CD4-positive, alpha-beta T cell (primary cell): ENCODE measurements at places on chromosomes 7 and 10.

- no peaks in the 10 kb centered on the region for H3K36me3 ChIP-seq
- H3K27ac ChIP-seq = no peak overlapping the region
- H3K27me3 ChIP-seq = no peaks in the 10 kb centered on the region
- no peak overlapping the region for H3K4me3 ChIP-seq
These were observed 85.8 kb upstream of the CUX1 start for GRCh38 chr7:101731502-101732084.

GRCh38 chr7:94295850-94296249 lies 98.8 kb upstream of the COL1A2 start:
- H3K27ac ChIP-seq = no peak overlapping the region
- no peaks in the 10 kb centered on the region for H3K36me3 ChIP-seq
- no peak overlapping the region for H3K4me3 ChIP-seq
- no peaks in the 10 kb centered on the region for H3K4me1 ChIP-seq
- no peak for DNase-seq

DNA sequence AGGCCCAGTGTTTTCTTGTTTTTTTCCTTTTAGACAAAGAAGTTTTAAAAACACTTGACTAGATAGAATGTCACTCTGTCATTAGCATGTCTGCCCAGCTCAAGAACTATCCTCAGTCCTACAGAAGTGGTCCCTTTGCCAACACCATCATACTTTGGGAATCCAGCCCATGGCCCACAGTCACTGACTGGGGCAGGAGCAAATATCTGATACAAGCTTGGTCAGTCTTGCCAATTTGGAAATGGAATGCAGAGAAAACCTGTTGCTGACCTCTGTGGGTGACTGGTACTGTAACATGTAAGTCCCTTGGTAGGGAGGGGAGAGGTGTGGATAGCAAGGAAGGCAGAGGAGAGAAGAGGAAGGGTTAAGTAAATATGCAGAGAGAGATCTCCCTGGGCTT lies 47.8 kb downstream of the IPMK start:
- no peak overlapping the region for H3K27ac ChIP-seq
- no peaks in the 10 kb centered on the region for H3K27me3 ChIP-seq
- H3K4me3 ChIP-seq = no peak overlapping the region
- DNase-seq = no peak

GRCh38 chr7:2675256-2675764 lies 12.7 kb upstream of the AMZ1 start:
- no peaks in the 10 kb centered on the region for H3K36me3 ChIP-seq
- no peaks in the 10 kb centered on the region for H3K27me3 ChIP-seq
- DNase-seq = no peak
- no peak overlapping the region for H3K27ac ChIP-seq
- peaks cover 7% of the 10 kb centered on the region for H3K4me1 ChIP-seq
- no peak overlapping the region for H3K4me3 ChIP-seq
